ENCODE measurements at places on chromosomes 4 and X.
A peak's percentile ranks its signal among the peaks of the same experiment; 100 is the strongest.

- no peak for DNase-seq
Measured at GRCh38 chrX:349196-349595, 30.6 kb upstream of the GTPBP6 start.

GRCh38 chr4:106303548-106304281 is 12.3 kb downstream of the TBCK start:
- no peak for DNase-seq

- DNase-seq: peak; percentile 12
Measured at GRCh38 chr4:14254252-14254651, 626.7 kb upstream of the BOD1L1 start.

- DNase-seq: no peak
Measured at GRCh38 chr4:11532138-11532537, 103.4 kb upstream of the HS3ST1 start.

DNA sequence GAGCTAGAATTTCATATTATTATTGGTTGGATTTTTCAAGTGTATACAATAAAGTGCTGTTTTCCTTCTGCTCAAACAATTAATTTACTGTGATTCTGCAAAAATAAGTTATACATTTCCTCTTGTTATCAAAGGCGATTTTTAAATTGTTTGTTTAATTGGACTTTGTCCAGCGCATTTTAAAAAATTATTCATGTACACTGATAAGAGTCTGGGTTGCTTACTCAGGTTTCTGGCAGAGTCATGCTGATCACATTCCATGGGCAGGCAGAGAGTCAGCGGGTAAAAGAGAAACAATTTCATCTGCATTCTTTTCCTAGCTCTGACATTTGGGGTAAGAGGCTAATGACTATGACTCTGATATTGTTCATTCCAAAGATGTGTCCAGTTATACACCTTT is 8.9 kb downstream of the FAT4 start:
- peak; percentile 65 for DNase-seq

- no peak for DNase-seq
Measured at GRCh38 chr4:7313347-7313811, 121.0 kb downstream of the SORCS2 start.

- DNase-seq: no peak
Measured at GRCh38 chr4:17072483-17072882, 174.0 kb upstream of the LDB2 start.

DNA sequence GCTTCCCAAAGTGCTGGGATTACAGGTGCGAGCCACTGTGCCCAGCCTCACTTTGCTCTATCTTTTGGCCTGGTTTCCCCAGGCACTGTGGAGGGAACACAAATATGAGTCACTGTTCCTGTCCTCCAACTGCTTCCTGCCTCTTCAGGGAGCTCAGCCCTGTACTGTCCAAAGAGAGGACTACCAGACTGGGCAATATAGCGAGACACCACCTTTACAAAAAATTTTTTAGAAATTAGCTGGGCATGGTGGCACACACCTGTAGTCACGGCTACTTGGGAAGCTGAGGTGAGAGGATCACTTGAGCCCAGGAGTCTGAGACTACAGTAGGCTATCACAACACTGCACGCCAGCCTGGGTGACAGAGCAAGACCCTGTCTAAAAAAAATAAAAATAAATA is 16.9 kb upstream of the WAS start:
- no peak for DNase-seq

- DNase-seq: no peak
Measured at GRCh38 chr4:118762155-118762554, 73.8 kb downstream of the SEC24D start.

DNA sequence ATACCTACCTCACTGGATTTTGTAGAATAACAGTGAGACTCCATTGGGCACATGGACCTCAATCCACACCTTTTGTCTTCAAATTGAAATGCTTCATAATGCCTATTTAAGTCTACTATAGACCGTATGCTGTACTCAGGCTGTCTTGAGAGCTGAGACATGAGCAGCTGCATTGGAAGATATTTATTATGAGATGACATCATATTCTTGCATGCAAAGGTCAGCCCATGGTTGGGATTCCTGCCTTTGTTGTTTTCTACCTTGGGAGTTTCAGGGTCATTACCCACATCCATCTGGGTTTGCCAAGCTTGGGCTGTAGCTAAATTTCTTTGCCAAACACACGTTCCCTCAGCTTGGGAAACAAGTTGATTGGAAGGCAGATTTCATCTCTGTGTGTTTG is 33.2 kb upstream of the MAMLD1 start:
- peak; percentile 7 for DNase-seq

DNA sequence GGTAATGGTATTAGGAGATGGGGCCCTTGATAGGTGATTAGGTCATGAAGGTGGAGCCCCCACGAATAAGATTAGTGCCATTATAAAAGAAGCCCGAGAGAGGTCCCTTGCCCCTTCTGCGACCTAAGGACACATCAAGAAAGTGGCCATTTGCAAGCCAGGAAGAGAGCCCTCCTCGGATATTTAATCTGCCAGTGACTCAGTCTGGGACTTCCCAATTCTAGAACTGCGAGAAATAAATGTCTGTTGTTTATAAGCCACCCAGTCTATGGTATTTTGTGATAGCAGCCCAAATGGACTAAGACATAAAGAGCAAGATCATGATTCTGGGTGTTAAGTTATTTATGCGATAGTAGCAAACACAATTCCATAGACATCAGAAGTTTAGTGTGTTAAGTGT is 192.2 kb downstream of the LDB2 start:
- no peak for DNase-seq

- no peak for DNase-seq
Measured at GRCh38 chr4:66949419-66949818, 595.9 kb downstream of the CENPC start.

DNA sequence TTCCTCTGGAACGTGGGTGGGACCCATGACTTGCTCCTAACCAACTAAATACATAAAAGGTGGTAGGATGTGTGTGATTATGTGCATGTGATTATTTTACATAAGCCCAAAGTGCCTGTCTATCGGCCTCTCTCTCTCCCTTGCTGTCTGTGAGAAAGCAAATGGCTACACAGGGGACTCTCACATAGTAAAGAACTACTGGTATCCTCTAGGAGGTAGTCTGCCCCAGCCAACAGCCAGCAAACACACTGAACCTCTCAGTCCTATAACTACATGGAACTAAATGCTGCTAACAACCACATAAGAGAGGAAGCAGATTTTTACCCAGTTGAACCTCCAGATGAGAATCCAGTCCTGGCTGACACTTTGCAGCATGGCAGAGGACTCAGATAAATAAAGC is 1249.4 kb downstream of the ADGRL3 start:
- no peak for DNase-seq

GRCh38 chr4:185201977-185202962 is 1.5 kb downstream of the CFAP97 start:
- peak; percentile 3 for DNase-seq

DNA sequence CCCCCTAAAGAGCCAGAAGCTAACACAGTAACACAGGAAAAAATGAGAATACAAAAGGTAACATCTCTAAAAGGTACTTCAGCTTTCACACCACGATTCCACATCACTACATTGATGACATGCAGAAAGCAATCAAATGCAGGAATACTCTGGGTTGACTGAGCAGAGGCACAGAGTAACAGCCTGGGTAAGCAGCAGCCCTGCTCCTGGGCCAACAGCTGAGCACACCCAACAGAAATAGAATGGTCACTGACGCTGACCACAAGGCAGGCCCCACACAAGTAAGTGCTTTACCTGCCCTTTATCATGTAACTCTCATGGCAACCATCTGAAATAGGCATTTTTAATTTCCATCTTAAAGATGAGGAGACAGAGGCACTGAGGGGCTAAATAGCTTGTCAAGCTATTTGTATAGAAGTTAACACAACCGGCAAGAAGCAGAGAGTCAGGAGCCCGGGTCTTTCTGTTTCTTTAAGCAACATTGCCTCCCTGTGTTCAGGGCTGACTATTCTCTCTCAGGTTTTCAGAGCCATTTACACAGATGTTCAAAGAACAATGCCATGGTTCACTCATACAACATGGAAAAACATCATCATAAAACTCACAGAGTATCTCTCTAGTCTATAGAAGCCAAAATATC is 168.9 kb downstream of the ZNF674 start:
- peak; percentile 44 for DNase-seq

GRCh38 chr4:81571105-81571504 is 99.4 kb upstream of the RASGEF1B start:
- no peak for DNase-seq

- DNase-seq: no peak
Measured at GRCh38 chr4:141843136-141843535, 206.8 kb downstream of the IL15 start.

DNA sequence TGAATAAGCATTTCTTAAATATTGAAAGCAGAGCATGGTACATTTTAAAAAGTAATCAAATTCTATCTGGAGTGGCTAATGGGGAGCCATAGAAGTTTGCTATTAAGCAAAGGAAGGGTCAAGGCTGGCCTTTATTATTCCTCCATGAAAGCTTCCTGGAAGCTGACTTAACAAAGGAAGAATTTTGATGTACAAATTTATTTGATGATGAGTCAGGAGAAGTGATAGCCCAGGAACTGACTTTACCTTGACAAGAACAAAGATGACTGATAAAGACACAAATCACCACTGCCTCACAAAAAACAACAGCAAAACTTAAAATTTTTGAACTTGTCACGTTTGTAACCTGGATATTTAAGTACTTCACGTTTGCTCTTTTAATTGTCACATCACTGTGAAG is 872.1 kb downstream of the PCDH7 start:
- DNase-seq: no peak

DNA sequence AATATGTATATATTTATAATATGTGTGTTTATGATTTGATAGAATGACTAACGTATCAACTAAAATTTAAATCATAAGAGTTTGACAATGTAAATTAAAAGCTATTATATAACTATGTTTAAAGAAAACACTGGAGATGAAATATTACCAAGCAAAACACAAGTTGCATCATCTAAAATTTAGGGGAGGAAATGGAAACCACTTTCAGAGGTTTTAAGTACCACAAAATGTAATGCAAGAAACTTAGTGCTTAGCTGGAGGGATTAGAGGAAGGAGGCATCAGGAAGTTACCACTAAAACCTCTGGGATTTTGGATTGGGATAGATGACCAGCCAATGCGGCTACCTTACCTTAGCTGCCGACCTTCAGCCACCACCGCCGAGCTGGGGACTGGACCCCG is 1192.1 kb upstream of the PRKX start:
- no peak for DNase-seq

GRCh38 chrX:94058728-94059382 is 384.8 kb downstream of the FAM133A start:
- DNase-seq: no peak

- no peak for DNase-seq
Measured at GRCh38 chr4:139768896-139769295, 103.3 kb downstream of the MGST2 start.

DNA sequence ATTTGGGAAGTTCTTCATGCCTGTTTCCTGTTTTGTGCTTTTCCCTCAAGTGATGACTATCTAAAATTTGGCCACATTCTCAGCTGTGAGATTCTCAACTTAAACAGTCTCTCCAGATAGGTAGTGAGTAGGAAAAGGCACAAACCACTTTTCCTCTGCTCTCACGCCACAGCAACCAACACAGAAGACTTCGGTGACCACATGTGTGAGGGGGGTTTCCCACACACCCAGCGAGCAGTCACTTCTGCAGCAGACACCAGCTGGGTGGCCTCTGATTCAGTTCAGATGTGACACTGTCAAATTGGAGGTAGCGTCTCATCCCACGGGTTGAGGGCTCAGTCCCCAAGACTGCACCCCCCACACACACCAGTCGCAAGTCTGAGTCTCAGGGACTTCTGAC is 25.1 kb upstream of the CLDN34 start:
- no peak for DNase-seq

- DNase-seq: peak; percentile 37
Measured at GRCh38 chr4:7403001-7403400, 31.7 kb downstream of the PSAPL1 start.

DNA sequence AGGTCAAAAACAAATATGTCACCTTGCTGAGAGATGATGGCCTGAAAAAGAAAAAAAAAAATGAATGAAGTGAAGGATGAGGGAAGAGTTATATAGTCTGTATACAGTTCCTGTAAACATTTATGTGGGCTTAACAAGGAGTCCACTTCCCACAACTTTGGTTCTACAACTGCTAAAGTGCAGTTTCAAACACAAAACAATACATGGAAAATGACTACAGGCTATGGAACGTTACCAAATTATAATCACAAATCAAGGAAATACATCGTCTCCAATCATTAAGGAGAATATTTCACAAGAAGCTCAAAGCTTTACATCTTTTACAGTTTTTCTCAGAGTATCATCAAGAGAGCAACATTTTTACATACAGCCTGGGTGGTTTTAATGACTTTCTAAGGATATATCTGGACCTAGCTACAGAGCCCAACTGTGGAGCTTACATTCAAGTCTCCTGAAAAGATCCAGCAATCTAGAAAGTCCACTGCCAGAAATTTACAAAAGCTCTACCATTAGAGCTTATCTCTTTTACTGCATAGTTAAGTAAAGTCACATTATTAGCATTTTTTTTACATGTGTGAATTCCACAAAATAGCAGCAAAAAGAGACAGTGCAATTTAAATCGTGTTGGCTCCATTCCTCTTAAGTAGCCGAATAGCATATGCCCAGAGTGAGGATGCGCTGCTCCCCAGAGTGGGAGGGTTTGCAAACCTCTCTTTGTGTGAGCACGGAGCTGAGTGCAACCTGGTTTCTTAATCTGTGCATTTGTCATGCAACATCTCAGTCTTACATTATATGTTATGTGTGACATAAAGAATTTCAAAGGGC is 128.3 kb downstream of the MANBA start:
- DNase-seq: no peak

- no peak for DNase-seq
Measured at GRCh38 chr4:53905276-53905940, 159.0 kb downstream of the CHIC2 start.

- no peak for DNase-seq
Measured at GRCh38 chr4:8082517-8083055, 76.0 kb downstream of the ABLIM2 start.

DNA sequence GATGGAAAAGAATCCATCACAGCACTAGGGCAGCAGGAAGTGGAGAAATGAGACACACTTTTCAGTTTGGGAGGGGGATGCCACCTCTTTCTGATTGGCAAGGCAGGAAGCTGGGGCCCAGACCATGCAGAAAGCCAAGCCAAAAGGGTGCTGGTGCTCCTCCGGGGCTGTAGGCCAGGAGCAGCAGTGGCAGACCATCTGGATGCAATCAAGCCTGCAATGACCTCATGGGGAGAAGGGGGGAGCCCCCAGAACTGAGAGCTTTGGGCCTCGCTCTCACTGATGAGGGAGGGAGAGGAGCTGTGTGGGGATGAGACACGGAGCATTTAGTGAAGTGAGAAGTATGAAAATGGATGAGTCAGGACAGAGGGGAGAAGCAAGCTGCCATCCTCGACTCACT is 141.3 kb upstream of the NALF2 start:
- DNase-seq: peak; percentile 29

Measured in Daoy (cell line).